ENCODE measurements at places on chromosomes 7 and 10.
A peak's percentile ranks its signal among the peaks of the same experiment; 100 is the strongest.

- DNase-seq = no peak
Observed at GRCh38 chr10:5142199-5142598, 42.8 kb downstream of the AKR1C8 start.

DNA sequence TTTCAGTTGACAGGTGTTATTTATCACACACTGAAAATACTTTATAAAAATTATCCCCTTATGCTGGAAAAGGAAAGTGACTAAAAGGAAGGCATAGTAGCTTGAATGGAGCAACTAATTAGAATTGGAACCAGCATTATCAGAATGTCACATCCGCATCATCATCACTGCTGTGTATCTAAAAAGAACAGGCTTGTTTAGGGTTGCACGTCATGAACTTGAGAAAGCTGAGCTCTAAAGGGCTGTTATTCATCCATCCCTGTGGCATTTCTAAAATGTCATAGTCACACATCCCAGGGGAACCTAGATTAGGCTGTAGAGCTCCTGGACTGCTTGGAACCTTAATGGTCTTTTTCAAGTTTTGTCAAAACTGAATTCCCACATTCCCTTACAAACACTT, 54.4 kb downstream of the KLHDC10 start:
- DNase-seq = no peak

DNA sequence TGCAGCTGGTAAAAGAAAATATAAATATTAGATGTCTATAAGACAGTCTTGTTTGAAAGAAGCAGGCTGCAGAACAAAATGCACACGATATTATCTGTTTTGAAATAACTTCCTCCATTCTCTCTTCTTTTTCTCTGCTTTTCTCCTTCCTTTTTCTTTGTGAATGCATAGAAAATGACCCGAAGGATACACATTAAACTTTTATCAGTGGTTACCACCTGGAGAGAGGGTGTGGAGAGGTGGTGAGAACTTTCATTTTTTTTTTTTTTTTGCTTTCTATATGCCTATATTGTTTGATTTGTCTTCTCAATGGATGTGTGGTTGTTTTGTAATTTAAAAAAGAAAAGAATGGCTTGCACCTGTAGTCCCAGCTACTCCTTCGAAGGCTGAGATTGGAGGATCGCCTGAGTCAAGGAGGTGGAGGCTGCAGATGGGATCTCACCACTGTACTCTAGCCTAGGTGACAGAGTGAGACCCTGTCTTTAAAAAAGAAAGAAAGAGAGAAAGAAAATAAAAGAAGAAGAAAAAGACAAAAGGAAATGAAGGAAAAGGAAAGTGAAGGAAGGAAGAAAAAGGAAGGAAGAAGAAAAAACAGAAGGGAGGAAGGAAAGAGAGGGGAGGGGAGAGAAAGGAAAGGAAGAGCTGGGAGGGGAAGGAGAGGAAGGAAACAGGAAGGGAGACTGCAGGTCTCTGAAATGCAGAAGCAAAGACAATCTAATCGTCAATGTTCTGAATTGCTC, 64.4 kb downstream of the SAMD9 start:
- no peak for DNase-seq

- DNase-seq = no peak
Observed at GRCh38 chr10:17214971-17215781, 12.9 kb upstream of the VIM start.

DNA sequence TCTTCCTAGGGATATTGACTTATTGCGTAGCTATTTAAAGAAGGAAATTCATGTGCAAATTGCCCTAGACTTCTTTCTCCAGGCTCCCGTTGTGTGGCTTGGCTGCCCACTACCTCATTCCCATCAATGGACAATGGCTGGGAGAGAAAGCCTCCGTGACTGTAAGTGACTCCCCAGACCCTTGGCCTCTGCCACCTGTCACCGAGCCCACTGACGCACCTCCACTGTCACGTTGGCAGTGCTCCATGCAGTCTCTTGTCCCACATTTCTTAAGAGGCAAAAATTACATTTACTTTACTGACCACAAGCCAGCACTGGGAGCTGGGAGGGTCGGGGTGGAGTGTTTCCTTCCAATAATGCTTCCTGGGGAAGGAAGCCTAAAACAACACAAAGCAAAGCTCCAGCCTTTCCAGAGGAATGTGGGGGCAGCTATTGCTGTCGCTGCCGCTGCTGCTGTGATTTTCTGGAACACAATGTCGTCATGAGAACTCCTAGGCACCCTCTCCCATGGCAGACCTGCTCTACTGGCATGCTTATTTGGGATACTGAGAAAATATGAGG, 89.7 kb upstream of the STEAP1B start:
- DNase-seq = peak; percentile 49

GRCh38 chr7:50641442-50642405, 76.5 kb upstream of the DDC start:
- peak; percentile 97 for DNase-seq

GRCh38 chr7:156918635-156919034, 25.7 kb upstream of the LMBR1 start:
- no peak for DNase-seq

- DNase-seq = peak; percentile 51
Observed at GRCh38 chr10:1120801-1121211, 64.6 kb downstream of the WDR37 start.

DNA sequence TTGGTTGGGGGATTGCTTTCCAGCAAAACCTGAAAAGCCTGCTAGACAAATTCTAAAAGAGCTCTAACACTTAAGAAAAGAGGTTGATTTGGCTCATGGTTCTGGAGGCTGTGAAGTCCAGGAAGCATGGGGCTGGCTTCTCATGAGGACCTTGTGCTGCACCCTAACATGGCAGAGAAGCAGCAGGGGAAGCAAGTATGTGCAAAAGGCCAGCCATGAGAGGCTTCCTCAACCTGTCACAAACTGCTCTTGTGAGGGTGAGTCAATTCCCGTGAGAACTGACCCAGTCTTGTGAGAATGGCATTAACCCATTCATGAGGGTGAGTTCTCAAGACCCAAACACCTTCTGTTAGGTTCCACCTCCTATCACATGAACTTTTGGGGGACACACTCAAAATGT, 54.3 kb upstream of the IGFBP3 start:
- no peak for DNase-seq

DNA sequence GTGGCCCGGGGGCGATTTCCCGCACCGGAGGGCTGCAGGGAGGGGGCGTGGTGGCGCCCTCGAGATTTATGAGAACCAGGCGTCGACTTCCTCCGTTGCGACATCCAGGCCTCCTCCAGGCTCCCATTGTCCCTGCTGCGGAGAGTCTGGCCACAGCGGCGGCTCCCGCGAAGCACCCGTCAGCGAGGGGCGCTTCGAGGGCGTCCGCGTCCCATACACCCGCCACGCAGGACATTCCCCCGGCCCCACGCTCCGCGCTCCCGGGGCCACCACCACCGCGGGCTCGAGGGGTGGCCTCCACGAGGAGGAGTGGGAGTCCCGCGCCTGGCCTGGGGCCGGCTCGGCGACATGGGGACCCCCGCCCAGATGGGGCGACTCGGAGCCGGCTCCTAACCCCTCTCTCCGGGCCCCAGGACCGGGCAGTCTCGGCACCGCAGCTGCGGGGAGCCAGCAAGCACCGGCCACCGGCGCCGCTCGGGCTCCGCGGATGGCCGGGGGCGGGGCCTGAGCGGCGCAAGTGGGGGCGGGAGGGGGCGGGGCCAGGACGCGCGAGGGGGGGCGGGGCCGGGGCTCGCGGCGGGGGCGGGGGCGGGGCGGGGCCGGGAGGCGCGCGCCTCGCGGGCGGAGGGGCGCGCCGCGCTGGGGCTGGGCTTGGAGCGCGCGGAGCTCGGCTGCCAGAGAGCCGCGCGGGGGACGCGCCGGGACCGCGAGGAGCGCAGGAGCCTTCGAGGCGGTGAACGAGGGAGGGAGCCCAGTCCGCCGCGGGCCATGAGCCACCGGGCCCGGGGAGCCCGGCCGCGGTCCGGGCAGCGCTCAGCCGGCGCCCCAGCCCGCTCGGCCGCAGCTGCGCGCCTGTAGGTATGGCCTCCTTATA, at the start of gene SH2B2:
Gene SH2B2, plus strand, starts transcription at position 632 of the 874 bp plus-strand sequence. CDS start 13,683 bp downstream, outside the sequence.
- DNase-seq = peak; percentile 54

DNA sequence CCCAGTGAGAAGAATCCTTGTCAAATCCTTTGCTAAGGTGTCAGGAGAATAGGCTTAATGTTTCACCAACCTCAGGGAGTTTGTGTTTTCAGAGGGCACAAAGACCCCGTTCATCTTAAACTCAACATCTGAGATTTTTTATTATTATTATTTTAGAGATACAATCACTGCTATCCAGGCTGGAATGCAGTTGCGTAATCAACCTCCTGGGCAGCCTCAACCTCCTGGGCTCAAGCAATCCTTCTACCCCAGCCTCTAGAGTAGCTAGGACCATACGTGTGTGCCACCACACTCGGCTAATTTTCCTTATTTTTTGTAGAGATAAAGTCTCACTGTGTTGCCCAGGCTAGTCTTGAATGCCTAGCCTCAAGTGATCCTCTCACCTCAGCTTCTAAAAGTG, 599.2 kb downstream of the KCNMA1 start:
- DNase-seq = no peak

DNA sequence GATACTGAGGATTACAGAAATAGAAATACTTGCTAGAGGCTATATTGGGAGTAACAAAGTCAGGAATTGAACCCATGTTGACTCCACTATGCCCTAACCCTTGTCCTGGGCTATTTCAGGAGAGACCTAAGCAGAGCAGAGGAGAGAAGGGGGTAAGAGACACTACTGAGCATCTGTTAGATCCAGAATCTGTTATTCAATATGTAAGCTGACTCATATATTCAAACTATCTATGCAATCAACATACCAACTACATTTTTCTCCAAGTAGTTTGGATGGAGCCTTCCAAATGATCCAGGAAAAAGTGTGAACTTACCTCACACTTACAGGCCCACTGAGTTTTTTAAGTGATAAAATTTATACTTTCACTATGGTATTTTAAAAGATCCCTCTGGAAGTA, 216.1 kb downstream of the IMMP2L start:
- no peak for DNase-seq

- DNase-seq = peak; percentile 51
Observed at GRCh38 chr10:124035928-124036558, 57.4 kb downstream of the CHST15 start.

DNA sequence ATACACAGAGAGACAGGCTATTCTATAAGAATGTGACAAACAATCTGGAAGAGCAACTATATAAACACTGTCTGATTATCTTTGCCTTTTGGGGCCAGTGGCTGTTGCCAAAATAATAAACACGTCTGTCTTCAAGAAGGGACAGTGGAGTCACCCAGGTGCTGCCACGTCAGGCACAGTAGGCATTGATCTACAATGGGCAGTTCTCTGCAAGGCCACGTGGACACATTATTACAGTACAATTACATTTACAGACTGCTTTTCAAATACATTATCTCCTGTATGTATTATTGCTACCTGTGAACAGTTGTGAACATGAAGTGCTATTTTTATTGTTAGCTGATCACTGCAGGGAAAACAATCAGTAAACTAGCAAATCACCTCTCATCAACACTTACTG, 14.0 kb downstream of the DNMBP start:
- DNase-seq = no peak

DNA sequence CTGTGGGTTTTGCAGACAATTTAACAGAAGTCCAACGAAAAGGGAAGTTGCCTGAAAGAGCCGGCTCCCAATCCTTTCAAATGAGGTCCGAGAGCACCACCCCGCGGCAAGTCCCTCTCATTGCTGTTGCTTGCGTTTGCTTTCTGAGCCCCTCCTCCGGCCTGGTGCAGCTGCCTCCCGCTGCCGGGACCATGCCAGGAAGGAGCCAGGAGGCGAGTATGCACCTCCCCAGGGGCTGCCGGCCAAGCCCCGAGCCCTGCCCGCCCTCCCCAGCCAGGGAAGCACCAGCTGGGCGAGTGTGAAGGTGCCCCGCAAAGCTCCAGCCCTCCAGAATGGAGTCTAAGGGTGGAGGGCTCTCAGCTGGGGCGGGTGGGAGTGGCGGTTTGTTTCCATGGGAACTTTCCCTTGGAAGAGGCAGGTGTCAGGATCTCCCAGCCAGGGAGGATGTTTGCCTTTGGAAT, 25.8 kb upstream of the PPP2R2D start:
- DNase-seq = peak; percentile 88

- no peak for DNase-seq
Observed at GRCh38 chr7:131359136-131359776, 31.6 kb downstream of the MKLN1 start.

DNA sequence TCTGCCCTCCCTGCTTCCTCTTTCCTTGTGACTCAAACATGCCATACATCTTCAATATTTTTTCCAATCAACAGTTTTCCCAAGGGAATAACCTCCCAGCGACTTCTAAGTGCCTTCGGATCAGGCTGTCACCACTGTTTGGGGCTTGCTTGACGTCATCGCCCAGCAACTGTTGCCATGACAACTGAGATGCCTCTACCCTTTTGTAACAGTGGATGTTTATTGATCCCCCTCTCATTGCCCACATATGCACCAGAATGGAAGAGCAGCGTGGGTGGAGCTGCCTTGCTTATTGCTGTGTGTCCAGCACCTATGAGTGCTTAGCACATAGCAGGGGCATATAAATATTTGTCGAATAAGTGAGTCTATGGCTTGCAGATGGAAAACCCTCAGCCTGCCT, 14.4 kb downstream of the FFAR4 start:
- DNase-seq = peak; percentile 82

DNA sequence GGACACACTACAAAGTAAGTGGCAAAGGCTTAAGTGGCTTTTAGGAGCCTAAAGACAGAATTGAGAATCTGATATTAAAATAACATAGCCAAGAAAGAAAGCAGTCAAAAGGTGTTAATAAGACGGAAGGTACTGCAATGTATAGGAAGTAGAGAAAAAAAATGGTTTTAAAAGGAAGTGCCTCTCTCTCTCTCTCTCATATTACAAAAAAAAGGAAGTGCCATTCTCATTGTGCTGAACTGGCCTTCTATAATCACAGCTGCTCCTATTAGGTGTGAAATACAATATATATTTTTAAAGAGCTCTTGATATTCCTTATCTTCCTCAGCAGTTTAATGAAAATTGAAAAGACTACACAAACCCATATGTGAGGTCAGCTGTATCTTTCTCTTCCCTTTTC, 199.4 kb upstream of the NPVF start:
- no peak for DNase-seq

- DNase-seq = no peak
Observed at GRCh38 chr10:43922335-43923280, 273.9 kb upstream of the ZNF32 start.

DNA sequence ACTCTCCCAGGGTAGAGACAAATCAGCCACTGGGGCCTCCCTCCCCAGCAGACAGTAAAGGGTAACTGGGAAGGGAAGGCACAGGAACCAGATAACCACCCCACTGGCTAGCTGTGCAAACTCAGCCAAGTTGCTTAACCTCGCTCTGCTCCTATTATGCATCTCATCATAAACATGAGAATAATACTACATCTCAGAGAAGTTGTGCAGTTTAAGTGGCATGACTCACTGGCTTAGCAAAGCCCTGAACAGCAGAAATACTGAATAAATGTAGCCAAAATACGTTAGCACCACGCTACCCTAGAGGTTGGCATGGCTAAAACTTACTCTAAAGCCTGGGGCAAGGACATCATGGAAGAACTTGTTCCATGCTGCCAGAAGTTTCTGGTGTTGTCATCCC, 128.1 kb upstream of the ANK3 start:
- no peak for DNase-seq

- no peak for DNase-seq
Observed at GRCh38 chr7:21076574-21076973, 289.9 kb upstream of the SP8 start.

Data from Ammon's horn (tissue), 1 donor.